ENCODE measurements at places on chromosomes 1 and 21. TPM values are rescaled to one million over a fixed set of nuclear protein-coding genes. Genes with fewer than 3 reads are reported as not detected.
A peak's percentile ranks its signal among the peaks of the same experiment; 100 is the strongest.

DNA sequence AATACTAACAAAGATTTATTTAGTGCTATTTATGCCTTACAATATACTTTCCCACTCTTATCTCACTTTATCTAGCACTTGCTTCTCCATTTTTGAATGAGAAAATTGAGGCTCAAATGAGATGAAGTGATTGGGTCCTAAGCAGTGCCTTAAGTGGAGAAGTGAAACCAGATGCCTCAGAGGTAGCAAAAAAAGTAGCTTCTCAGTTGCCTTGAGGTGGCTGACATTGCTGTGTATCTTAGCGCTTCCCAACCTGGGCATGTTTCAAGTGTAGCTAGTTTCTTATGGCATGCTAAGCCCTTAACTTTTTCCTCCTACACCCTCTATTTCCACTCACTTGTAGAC is 390.4 kb downstream of the OMA1 start:
- no peaks in the 10 kb centered on the region for H3K4me1 ChIP-seq
- H3K27me3 ChIP-seq: peaks cover 32% of the 10 kb centered on the region
- no peak overlapping the region for H3K27ac ChIP-seq
- H3K4me3 ChIP-seq: no peak overlapping the region
- no peak for DNase-seq

DNA sequence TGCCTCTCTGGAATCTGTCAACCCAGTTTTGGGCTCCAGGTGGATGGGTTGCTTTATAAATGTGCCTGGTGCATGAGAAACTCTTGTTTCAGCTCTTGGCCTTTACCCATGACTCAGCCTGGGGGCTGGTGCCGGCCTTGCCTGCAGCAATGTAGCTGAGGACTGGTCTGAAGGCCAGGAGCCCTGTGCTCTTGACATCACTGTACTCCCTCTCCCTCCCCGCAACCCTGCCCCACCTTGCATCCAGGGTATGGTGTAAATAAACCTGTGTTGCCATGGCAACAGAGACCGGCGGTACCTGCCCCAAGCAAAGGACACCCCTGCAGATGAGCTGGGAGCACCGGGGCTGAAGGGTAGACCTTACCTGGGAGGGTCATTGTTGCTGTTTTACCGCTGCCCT is 13.3 kb downstream of the FAM151A start:
- no peak for DNase-seq
- H3K4me1 ChIP-seq: no peaks in the 10 kb centered on the region
- H3K27ac ChIP-seq: no peak overlapping the region
- H3K36me3 ChIP-seq: peaks cover 5% of the 10 kb centered on the region
- H3K4me3 ChIP-seq: no peak overlapping the region
- no peaks in the 10 kb centered on the region for H3K27me3 ChIP-seq

GRCh38 chr1:6956488-6957159 is 171.4 kb downstream of the CAMTA1 start:
- H3K4me3 ChIP-seq: no peak overlapping the region
- no peaks in the 10 kb centered on the region for H3K27me3 ChIP-seq
- no peak for DNase-seq
- H3K27ac ChIP-seq: no peak overlapping the region
- H3K36me3 ChIP-seq: no peaks in the 10 kb centered on the region

GRCh38 chr1:243727503-243728203 is 122.4 kb downstream of the AKT3 start:
- no peak for DNase-seq
- H3K27ac ChIP-seq: no peak overlapping the region
- H3K4me1 ChIP-seq: no peaks in the 10 kb centered on the region
- H3K4me3 ChIP-seq: no peak overlapping the region

- no peak overlapping the region for H3K27ac ChIP-seq
- H3K4me1 ChIP-seq: no peaks in the 10 kb centered on the region
- no peaks in the 10 kb centered on the region for H3K36me3 ChIP-seq
- H3K4me3 ChIP-seq: no peak overlapping the region
- no peaks in the 10 kb centered on the region for H3K27me3 ChIP-seq
- DNase-seq: no peak
Measured at GRCh38 chr1:158719664-158720063, 856 bp downstream of the OR6K3 start.

DNA sequence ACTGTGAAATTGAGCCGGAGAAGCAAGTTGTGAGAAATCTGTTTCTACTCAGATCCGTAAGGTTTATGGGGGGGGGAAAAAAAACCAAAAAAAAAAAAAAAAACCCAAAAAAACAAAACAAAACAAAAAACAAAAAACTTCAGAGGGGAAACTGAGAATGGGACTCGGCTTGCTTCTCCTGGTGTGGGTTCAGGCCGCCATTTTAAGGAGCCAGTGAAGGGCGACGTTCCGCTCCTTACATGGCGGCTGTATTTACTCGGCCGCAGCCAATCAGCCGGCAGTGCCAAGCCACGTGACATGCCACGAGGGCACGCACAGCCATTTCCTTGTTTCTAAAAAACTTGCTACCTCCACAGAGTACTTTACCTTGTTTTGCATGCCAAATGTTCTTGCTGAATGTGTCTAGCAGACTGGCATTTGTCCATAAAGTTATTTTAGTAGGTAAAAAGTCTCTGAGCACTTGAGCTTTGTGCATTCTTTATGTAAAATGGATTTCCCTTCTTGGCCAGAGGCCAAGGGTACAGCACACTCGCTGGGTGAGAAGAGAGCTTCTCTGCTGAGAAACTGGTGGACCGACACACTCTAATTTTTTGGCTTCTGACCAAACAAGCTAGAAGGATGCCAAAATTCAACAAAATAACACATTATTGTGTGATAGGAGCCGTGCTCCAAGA is 101.8 kb downstream of the NFIA start:
- no peak overlapping the region for H3K4me3 ChIP-seq
- DNase-seq: no peak
- no peak overlapping the region for H3K27ac ChIP-seq
- no peaks in the 10 kb centered on the region for H3K27me3 ChIP-seq
- no peaks in the 10 kb centered on the region for H3K4me1 ChIP-seq
- no peaks in the 10 kb centered on the region for H3K36me3 ChIP-seq

GRCh38 chr21:25578056-25578961 is 29.0 kb downstream of the MRPL39 start:
- DNase-seq: no peak
- H3K4me3 ChIP-seq: no peak overlapping the region
- peaks cover 10% of the 10 kb centered on the region for H3K4me1 ChIP-seq
- no peak overlapping the region for H3K27ac ChIP-seq
- no peaks in the 10 kb centered on the region for H3K36me3 ChIP-seq
- no peaks in the 10 kb centered on the region for H3K27me3 ChIP-seq

DNA sequence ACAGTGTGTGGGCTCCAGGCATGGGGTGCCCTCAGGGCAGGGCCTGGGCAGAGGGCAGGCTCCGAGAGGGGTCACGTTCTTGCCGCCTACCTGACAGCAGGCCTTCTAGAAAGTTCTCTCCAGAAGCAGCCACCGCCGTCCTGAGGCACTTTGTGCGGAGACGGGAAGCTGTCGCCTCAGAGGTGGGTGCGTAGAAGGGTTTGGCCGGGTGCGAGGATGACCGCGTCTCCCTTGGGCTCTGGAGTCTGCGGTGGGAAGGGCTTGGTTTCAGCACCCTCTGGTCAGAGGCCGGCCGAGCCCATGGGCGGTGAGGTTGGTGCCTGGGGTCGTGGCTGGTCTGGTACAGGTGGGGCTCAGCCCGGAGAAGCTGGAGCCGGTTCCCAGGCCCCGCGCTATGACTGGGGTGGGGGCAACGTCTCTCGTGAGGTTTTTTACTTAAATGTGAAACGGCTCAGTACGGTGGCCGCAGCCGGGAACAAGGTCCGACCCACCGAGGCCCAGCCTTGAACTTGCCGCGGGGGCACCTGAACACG is 10.1 kb upstream of the TTLL10 start:
- no peaks in the 10 kb centered on the region for H3K36me3 ChIP-seq
- H3K27ac ChIP-seq: peak overlapping the region; percentile 98
- peak overlapping the region; percentile 97 for H3K4me3 ChIP-seq

GRCh38 chr1:150069923-150070322 is 2.3 kb downstream of the VPS45 start:
- no peak overlapping the region for H3K27ac ChIP-seq
- H3K4me1 ChIP-seq: peaks cover 14% of the 10 kb centered on the region
- peaks cover 3% of the 10 kb centered on the region for H3K36me3 ChIP-seq
- H3K27me3 ChIP-seq: no peaks in the 10 kb centered on the region
- no peak overlapping the region for H3K4me3 ChIP-seq
- DNase-seq: no peak

DNA sequence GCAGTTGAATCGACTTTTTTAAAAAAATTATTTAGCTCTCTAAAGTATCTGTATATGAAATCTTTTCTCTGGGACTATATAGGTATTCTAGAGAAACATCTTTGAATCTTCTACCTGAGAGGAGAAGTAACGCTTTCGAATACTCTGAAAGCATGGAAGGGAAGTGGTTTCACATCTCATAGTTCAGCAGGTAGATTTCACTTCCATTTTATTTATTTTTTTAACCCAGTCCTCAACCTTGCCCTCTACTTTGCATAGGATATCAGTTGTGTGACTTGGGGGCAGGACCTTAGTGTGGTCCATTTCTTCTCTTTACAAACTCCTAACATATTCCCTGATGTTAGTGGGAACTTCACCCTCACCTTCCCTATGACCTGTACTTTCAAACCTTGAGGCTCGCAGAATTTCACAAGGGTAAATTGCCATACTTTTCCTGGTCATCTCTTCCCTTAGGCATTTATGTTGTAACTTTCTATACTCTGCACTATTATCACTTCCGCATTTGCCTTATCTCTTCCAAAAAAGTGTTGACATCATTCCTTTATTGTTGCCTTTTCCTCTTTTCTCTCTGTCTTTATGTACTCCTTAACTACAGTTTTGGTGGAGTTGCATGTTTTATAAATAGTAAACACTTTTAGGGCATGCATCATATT is 1208.5 kb upstream of the ADGRL4 start:
- H3K4me1 ChIP-seq: no peaks in the 10 kb centered on the region
- no peaks in the 10 kb centered on the region for H3K27me3 ChIP-seq
- H3K27ac ChIP-seq: no peak overlapping the region
- no peak overlapping the region for H3K4me3 ChIP-seq
- no peaks in the 10 kb centered on the region for H3K36me3 ChIP-seq

Gene TEX38
- 0.47 TPM for total RNA-seq

Gene NPR1
- total RNA-seq: 0.07 TPM

Gene FBXO42
- total RNA-seq: 20.6 TPM

All from HCT116 (cell line).